ENCODE measurements at places on chromosomes 11 and 22.

DNA sequence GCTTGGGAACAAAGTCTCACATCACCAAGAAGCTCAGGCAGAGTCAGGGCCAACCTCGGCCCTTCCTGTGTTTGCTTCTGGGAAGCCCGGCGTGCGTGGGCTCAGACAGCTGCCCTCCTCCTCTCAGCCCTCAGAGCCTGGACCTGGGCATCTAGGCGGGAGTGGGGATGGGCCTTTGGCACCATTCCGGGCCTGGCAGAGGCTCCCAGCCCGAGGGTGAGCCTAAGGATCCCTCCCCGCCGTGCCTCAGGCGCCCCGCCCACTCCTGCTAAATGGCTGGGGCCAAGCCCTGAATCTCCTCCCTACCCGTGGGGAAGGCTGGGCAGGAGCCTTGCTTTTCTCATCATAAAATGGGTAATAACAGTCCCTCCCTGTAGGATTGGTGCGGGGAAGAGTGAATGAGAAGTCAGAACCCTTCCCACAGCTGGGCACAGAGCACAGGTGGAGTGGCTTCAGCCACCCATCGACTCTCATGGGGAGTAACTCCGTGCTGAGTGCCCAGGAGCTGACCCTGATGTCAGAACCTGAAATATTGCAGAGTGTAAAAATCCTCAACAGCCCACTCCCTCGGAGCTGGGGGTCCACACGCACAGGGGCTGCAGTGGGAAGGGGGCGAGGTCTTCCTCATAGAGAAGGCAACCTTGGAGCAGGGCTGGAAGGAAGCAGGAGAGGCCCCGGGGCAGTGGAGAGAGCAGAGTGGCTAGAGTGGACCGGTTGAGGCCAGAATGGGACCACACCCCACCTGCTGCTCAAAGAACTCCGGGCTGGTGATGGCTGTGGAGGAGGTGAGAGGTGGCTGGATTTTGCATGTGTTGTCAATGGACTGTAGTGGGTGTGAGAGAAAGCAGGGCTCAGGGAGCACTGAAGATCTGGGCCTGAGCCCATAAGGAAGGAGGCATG, 18.8 kb upstream of the CDKN1C start:
- DNase-seq: no peak

- no peak for DNase-seq
Observed at GRCh38 chr11:2569731-2570210, 125.0 kb downstream of the KCNQ1 start.

DNA sequence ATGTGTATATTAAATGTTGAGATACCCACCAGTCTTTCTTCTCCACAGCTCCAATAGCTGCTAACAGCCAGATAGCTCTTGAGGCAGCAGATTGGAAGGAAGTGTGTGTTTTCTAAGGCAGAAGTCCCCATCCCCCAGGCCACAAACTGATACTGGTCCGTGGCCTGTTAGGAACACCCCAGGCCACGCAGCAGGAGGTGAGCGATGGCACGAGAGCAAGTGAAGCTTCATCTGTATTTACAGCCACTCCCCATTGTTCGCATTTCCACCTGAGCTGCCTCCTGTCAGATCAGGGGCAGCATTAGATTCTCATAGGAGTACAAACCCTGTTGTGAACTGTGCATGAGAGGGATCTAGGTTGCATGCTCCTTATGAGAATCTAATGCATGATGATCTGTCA, 12.7 kb downstream of the CCDC73 start:
- no peak for DNase-seq

GRCh38 chr11:13695886-13696285, 27.4 kb downstream of the FAR1 start:
- DNase-seq: no peak

DNA sequence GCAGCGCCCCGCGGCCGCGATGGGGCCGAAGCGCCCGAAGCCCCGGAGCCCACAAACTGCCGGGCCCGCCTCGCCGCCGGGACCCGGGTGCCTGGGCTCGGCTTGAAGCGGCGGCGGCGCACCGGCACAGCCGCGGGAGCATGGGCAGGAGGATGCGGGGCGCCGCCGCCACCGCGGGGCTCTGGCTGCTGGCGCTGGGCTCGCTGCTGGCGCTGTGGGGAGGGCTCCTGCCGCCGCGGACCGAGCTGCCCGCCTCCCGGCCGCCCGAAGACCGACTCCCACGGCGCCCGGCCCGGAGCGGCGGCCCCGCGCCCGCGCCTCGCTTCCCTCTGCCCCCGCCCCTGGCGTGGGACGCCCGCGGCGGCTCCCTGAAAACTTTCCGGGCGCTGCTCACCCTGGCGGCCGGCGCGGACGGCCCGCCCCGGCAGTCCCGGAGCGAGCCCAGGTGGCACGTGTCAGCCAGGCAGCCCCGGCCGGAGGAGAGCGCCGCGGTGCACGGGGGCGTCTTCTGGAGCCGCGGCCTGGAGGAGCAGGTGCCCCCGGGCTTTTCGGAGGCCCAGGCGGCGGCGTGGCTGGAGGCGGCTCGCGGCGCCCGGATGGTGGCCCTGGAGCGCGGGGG, 346 bp downstream of the FJX1 start:
- no peak for DNase-seq

- peak; percentile 39 for DNase-seq
Observed at GRCh38 chr11:63813563-63814382, 517 bp downstream of the SPINDOC start.
